ENCODE measurements at places on chromosomes 13 and 19.

GRCh38 chr19:33691030-33691427 lies 69.3 kb downstream of the CHST8 start:
- no peak for DNase-seq

- DNase-seq = no peak
Measured at GRCh38 chr13:27014406-27015359, 156.9 kb downstream of the USP12 start.

DNA sequence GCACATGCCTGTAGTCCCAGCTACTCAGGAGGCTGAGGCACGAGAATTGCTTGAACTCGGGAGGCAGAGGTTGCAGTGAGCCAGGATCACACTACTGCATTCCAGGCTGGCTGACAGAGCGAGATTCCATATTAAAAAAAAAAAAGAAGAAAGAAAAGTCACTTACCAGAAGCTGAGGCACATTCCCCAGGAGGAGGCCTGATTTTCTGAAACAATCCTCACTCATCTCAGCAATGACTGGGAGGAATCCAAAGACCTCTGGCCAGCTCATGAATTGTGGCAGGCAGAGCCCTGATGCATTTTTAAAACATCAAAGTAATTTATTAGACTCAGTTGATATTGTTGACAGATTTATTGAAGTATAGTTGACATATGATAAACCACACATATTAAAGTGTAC lies 206.3 kb downstream of the FOXO1 start:
- DNase-seq = no peak

GRCh38 chr13:90723381-90723780 lies 624.1 kb upstream of the MIR17HG start:
- no peak for DNase-seq

- DNase-seq = no peak
Measured at GRCh38 chr19:35459414-35460082, 11.5 kb downstream of the FFAR2 start.

All from smooth muscle cell of the brain vasculature (primary cell).